ENCODE measurements at places on chromosomes 11 and 22.

GRCh38 chr22:43377896-43378704 lies 33.7 kb upstream of the MPPED1 start:
- DNase-seq: no peak

- peak; percentile 5 for DNase-seq
These were observed 50.2 kb downstream of the MIAT start for GRCh38 chr22:26707581-26707980.

- DNase-seq: no peak
These were observed 591.2 kb downstream of the OPCML start for GRCh38 chr11:132941024-132941646.

DNA sequence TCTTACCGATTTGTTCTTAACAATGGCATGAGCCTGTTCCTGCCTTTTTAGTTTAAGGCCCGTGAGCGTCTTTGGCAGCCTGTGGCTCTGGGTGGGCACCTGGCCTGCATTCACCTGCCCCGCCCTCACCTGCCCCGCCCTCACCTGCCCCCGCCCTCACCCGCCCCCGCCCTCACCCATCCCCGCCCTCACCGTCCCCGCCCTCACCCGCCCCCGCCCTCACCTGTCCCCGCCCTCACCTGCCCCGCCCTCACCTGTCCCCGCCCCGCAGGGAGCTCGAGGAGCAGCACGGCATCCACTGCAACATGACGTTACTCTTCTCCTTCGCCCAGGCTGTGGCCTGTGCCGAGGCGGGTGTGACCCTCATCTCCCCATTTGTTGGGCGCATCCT lies 14.2 kb downstream of the GATD1 start:
- DNase-seq: peak; percentile 51

- DNase-seq: peak; percentile 8
These were observed 5.1 kb upstream of the LMO1 start for GRCh38 chr11:8268530-8269400.

- DNase-seq: no peak
These were observed 945.7 kb downstream of the DLG2 start for GRCh38 chr11:84681456-84681855.

GRCh38 chr11:117484156-117484555 lies 156.5 kb downstream of the CEP164 start:
- no peak for DNase-seq

DNA sequence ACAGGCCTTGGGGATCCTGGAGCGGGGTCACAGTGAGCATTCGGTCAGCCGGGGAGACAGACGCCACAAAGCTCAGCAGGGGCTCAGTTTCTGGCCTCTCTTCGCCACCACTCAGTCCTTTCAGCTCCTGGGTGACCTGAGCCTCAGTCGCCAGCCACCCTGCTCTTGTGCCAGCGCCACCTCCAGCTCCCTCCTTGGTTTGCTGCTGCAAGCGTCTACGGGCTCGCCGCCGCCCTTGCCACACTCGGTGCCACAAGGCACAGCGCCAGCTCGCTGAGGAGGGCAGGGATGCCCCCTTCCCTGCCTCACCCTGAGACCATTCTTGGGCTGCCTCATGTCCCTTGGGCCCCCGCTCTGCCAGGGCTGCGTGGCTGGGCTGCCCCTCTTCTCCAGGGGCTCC lies 1.5 kb upstream of the EEF1G start:
- no peak for DNase-seq

DNA sequence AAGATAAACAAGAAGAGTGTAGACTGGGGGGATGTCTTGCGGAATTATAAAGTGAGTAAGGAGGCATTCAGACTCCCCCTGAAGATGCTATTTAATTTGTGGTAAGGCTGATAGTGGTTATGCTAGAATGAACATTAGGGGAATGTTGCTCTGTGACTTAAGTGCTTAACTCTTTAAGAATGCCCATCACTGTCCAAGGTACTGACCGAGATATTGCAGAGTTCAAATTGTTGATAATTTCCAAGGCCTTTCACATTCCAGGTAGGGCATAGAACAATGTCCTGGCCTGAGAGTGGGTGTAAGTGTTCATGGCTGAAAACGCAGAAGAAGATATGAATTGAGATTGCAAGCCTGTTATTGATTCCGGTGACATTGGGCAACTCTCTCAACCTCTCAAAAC lies 90.3 kb upstream of the SEZ6L start:
- no peak for DNase-seq

- no peak for DNase-seq
These were observed 70.3 kb downstream of the KIRREL3 start for GRCh38 chr11:126930091-126930841.

DNA sequence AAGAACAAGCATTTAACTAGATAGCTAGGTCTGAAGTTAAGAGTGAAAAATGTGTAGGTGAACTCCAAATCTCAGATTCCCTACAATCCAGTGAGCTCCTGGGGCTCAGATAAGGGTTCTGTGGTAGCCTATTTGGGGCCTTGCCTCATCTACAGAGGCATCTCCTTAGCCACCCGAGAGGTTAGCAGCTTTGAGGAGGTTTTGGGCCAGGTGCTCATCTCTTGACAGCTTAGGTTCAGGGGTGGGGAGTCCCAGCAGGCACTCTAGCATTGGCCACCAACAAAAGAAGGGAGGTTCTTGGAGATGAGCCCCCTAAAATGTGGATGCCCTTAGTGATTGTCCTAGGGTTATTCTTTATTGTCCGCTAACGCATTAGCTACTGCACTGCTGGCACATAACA lies 184.4 kb upstream of the B3GAT1 start:
- DNase-seq: no peak

- DNase-seq: no peak
These were observed 36.6 kb downstream of the METTL15 start for GRCh38 chr11:28144808-28145207.

DNA sequence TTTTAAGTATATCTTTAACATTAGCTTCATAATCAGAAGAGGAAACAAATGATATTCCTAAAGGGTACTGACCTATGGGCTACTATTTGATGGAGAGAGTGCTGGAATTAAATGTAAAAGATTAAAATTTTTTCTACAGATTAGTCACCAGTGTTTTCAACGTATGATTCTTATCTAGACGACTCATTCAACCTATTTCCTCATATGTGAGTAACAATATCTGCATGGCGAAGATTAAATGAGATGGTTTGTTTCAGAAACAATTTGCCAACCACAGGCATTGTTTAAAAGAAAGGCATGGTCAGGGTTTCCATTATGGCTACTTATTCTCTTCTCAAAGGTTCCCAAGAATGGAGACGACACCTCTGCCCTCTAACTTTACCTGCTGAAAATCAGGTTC lies 20.4 kb downstream of the OR56B4 start:
- no peak for DNase-seq

DNA sequence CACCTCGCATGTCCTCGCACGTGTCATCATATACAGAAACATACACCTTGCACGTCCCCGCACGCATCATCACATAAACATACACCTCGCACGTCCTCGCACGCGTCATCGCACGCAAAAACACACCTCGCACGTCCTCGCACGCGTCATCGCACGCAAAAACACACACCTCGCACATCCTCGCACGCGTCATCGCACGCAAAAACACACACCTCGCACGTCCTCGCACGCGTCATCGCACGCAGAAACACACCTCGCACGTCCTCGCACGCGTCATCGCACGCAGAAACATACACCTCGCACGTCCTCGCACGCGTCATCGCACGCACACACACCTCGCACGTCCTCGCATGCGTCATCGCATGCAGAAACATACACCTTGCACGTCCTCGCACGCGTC lies 16.7 kb downstream of the IGSF9B start:
- no peak for DNase-seq

DNA sequence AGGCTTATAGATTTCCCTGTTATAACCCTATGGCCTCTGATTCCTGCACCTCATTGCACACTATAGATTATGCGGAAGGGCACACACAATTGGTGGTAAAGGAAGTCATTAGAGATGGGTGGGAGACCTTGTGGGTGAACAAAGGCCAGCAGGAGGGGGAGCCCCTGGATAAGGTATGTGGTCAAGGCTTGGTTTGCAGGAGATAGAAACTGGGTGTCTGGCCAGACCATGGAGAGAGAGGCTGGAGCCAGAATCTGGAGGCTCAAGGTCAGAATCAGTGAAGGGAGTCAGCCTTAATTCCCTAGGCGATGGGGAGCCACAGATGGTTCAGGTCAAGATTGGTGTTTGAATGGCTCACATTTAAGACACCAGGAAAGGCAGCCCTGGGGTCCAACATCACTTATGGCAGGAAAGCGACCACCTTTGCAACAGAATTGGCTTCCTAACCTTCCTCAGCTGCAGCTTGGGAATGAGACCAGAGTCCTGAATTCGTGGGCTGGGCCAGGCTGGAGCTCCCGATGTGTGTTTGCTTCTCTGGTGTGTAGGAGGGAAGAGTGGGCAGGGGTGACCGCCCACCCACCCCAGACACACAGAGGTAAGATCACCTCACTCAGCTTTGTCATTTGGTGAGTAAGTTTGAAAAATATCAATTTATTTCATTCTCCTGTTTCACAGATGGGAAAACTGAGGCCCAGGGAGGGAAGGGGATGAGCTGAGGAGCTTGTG lies 22.7 kb upstream of the SCUBE1 start:
- DNase-seq: no peak

GRCh38 chr11:6911948-6912347 lies 8.9 kb upstream of the OR2D3 start:
- DNase-seq: no peak

- DNase-seq: no peak
These were observed 18.6 kb downstream of the PICALM start for GRCh38 chr11:86050196-86050709.

DNA sequence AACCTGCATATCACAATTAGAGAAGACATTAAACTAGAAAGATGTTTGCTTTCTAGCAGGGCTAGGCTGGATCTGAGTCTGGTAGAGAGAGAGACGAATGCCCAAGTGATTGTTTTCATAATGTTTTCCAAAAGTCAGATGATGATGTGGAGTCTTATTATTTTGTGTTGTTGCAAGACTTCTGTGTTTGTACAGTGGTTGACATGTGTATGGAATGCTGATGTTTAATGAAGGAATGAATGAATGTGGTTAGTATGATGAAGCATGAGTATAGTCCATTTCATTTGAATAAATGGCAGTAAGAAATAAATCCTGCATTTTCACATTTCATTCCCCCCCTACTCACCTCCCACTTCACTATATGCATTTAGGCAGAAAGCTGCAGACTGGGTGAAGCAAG lies 69.6 kb downstream of the PPP2R1B start:
- no peak for DNase-seq

- DNase-seq: no peak
These were observed 90.5 kb downstream of the UBASH3B start for GRCh38 chr11:122746050-122746478.

- DNase-seq: no peak
These were observed 69.5 kb upstream of the SYT13 start for GRCh38 chr11:45355706-45356041.

GRCh38 chr11:62015615-62016014 lies 48.2 kb upstream of the FTH1 start:
- DNase-seq: no peak

DNA sequence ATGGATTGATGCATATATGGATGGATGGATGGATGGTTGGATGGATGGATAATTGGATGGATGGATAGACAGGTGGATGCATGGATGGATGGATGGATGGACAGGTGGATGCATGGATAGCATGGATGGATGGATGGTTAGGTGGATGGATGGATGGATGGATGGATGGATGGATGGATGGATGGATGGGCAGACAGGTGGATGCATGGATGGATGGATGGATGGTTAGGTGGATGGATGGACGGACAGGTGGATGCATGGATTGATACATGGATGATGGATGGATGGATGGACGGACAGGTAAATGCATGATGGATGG lies 52.5 kb downstream of the MACROD1 start:
- DNase-seq: no peak

GRCh38 chr22:44185237-44186120 lies 4.8 kb downstream of the PARVG start:
- DNase-seq: no peak

DNA sequence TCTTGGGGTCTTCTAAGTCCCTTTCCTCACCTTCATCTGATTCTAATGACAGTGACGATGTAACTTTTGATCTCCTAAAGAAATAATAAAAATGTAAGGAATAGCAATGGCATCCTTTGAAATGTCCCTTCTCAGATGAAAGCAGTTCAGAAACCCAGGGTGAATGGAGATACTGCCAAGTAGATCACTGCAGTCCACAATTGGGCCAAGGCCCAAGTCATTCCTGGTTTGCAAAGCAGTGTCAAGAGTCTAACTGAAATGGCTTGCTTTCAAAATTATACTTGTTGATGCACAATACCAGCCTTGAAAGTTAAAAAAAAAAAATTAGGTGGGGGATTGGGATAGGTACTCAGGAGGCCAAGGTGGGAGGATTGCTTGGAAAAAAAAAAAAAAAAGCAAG lies 20.4 kb downstream of the ASCC2 start:
- no peak for DNase-seq

- DNase-seq: no peak
These were observed 7.5 kb upstream of the PPFIA1 start for GRCh38 chr11:70262951-70263350.

DNA sequence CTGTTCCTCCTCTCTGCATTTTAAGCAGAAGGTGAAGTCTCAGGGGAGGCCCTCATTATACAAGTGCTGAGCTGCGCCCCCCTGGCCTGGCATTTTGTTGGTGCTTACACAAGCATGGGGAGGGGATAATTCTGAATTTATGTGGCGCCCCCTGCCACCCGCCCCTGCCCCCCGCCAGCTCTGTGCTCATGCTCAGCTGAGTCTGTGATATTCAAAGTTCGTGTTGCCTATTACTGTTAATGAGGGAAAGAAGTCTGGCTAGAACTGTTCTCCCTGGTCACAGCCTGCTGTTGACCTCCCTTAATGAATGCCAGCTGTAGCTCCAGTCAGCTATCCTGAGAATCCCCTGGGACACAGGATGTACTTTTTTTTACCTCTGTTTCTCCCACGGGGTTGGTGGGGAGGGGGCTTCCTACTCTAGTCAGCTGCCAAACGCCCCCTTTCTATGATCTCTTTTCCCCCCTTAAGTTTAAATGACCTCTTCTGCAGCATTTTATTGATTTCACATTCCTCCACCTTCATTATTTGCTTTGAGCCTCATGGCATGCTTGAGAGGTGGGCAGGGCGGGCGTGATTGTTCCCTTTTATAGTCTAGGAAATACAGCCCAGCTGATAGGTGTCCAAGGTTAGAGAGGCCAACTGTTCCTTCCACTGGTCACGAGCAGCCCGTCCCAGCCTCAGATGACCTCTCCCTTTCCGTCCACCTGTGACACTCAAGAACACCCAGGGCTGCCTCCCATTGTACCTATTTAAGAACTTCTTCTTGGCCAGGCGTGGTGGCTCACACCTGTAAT lies 12.2 kb downstream of the USP2 start:
- DNase-seq: no peak

GRCh38 chr11:45027312-45027711 lies 76.6 kb upstream of the TP53I11 start:
- no peak for DNase-seq

Measured in COR-L47 (cell line).